NCI-H1436 (cell line): ENCODE measurements at places on chromosomes 7 and 10.

DNA sequence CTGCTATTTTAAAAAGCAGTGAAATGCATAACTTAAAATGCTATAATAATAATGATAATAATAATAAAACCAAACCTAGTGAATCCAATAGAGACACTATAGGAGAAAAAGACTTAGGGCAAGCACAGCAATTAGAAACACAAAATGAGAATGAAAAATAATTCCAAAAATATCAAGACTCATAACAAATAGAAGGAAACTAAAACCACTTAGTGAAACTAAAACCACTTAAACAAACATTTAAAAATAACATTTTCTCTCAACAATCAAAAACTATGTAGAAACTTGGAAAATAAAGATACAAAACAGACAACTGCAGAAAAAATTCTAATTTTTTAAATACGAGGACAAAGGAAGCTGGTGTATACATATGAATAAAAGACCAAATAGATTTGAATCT is 655.2 kb upstream of the NRG3 start:
- no peak for DNase-seq

DNA sequence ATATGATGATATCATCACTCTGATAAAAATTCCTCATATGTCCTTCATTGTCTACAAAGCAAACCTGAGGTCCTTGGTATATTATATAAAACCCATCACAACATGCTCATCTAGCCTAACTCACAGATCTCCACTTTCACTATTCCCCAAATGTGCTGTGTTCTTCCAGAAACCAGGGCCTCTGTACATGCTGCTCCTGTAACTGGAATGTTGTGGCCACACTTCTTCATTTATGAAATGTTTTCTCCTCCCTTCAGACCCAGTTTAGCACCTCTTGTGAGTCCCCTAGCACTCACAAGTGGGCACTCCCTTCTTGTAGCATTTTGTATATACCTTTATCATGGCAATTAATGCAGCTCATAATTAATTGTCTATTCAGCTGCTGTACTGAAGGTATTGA is 61.9 kb downstream of the AASS start:
- DNase-seq: no peak

DNA sequence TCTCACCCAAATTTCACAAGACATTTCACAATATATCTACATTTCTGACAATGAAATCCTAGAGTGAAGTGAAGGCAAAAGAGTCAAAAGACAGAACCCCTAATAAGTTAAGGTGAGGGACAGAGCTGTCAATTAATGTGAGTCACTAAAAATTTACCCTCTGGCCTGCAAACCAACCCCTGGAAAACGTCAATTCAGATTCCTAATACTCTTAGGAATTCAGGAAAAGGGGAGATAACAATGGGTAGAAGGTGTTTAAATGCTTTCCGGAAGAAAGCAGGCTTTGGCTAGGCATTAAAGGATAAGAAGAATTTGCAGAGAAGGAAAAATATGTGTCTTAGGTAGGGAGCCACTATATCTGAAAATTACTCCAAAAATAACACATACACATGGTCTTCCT is 299.6 kb downstream of the INHBA start:
- DNase-seq: no peak

DNA sequence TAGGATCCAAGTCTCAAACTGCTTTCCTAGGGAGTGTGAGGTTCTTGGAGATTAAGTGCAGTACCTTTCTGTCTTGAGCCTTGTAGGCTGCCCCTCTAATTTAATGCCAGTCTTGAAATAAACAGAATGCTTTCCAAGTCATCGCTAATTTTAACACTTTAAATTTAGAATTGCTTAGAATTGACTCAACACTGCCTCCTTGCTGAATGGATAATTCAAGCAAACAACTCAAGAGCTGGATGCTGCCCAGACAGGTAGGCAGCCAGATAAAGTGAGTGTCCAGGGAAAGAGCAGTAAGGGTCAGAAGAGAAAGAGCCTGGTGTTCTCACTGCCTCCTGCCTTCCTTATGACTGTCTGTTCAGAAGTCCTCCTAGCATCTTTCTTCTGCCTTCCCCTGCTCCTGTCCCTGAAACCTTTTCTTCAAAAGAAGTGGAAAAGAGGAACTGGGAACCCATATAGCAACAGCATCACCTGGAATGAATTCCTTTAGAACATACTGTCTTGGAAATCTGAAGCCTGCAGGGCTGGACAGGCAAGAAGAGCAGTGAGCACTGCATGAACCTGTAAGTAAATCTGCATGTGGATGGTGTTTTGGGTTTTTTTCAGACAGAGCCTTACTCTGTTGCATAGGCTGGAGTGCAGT is 3.1 kb upstream of the GOT1 start:
- DNase-seq: no peak

DNA sequence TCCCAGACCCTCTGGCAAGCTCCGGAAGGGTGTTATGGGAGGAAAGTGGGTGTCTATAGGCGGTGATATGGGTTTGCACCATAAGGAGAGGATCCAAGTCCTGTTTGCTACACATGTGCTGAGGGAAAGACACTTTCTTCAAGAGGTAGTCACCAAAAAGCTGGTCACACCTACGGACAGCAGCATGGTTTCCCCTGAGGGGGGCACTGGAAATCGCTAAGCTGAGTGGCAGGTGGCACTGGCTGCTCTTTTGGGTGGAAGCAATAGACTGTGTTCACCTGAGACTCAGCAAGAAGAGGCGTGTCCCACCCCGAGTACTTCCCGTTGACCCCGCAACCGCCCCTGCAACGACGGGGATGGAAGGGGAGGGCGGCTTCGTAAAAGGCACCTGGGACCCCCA is 1.8 kb upstream of the FOXI2 start:
- no peak for DNase-seq

DNA sequence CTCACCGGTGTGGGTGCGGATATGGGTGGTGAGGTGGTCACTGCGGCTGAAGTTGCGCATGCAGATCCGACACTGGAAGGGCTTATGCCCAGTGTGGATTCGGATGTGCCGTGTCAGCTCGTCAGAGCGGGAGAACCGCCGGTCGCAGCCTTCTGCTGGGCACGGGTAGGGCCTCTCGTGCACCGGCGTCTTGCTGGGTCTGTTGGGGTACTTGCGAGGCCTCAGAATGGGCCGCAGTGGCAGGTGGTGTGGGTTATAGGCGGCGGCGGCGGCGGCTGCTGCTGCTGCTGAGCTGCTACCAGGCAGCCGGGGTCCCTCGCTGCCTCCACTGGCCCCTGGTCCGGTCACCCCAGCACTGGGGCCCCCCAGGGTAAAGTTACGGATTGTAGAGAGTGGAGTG is 2.7 kb downstream of the EGR2 start:
- no peak for DNase-seq

DNA sequence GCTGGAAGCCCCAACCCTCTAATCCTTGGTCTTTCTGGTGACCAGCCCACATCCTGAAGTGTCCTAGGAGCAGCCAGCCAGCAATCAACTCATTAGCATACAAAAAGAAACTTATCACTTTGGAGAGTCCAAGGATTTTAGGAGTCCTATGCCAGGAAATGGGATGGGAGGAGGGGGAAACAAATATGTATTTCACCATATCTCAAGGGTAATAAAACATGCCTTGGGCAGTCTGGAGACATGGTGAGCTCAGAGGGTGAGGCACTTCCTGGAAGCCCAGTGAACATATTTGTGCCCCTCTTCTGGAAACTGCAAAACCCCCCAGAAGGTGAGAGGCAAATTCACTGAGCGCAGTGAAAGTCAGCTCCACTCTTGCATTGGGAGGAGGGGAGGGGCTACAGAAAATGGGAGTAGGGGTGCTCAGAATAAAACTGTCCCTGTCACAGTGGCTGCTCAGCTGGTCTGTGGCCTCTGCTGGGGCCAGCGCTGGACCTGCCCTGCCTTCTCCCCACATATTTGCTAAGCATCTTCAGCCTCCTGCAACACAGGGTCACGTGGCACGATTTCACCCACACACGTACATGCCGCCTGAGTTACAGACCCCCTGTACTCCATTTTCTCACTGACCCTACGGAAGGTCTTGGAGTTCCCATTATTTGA is 17.7 kb upstream of the ZMIZ1 start:
- DNase-seq: no peak

DNA sequence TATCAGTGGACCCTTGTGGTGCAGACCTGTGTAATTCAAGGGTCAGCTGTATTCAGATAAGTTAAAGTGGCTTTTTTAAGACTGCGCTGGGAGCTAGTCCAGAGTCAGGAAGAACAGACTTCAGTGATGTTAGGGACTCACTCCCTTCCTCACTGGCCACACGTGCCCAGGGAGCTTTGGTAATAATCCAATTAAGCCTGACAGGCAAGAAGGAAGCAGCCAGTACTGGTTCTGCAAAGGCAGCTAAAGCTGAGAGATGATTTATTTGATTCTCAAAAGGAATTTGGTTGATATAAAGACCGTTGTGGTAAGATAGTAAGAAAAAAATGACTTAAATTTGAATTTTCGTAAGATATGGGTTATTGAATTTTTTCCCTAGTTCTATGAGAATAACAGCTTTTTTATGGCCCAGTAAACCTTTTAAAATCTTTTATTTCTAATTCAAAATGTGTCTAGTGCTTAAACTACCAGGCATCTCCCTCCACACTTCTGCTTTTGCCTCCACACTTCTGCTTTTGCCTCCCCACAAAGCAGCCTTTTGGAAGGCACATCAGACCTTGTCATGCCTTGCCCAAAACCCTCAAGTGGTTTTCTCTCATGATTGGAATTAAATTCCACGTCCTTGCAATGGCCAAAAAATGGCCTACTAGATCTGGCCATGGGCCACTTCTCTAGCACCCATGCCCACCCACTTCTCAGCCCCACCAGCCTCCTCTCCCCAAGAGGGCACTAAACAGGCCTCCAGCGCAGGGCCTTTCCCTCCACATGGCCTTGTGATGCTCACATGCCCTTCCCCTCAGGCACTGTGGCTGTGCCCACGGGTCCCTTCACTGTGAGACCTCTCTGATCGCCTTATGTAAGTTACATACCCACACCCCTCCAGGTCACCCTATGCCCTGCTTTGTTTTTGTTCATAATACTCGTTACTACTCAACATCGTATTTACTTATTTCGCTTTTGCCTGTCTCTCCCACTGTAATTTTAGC is 92.5 kb downstream of the POU6F2 start:
- no peak for DNase-seq

DNA sequence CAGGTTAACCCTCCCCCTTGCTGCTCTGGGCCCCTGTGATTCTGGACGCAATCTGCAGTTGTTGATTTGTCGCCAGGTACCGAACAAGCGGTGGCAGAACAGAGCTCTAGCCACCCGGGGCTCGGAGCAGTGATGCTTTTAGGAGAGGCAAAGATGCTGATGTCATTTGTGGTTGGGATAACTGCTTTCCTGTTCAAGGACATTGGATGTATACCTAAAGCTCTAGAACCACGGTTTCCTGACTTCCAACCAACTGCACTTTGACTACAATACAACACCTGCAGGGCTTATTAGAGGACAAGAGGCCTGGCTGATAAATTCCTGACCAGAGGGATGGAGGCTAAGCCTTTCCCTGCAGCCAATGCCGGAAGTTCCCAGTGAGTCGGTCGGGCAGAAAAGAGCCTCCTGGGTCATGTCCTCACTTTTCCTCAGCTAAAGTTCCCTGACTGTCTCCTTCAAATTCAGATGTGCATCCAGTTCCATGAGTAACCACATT is 6.5 kb upstream of the RBM20 start:
- DNase-seq: no peak

- DNase-seq: no peak
These were observed 165.9 kb downstream of the PLXNA4 start for GRCh38 chr7:132410385-132410784.

DNA sequence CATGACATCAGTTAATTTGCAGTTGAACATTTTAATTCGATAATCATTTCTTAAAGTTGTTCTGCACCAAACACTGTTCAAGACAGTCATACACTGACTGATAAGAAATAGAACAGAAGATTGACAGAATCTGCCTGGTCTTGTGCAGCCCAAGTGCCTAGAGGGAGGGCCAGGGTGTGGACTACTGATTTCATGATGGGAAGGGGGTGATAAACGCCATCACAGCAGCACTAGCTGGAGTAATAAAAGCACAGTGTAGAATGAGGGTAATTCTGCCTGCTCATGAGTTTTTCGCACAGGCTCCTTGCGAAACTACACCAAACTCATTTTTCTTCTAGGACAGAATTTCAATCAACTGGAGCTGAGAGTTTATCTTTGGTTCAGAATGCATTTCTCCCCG is 270.1 kb downstream of the ARL4A start:
- no peak for DNase-seq

GRCh38 chr7:105800849-105801534 is 75.4 kb downstream of the ATXN7L1 start:
- no peak for DNase-seq

DNA sequence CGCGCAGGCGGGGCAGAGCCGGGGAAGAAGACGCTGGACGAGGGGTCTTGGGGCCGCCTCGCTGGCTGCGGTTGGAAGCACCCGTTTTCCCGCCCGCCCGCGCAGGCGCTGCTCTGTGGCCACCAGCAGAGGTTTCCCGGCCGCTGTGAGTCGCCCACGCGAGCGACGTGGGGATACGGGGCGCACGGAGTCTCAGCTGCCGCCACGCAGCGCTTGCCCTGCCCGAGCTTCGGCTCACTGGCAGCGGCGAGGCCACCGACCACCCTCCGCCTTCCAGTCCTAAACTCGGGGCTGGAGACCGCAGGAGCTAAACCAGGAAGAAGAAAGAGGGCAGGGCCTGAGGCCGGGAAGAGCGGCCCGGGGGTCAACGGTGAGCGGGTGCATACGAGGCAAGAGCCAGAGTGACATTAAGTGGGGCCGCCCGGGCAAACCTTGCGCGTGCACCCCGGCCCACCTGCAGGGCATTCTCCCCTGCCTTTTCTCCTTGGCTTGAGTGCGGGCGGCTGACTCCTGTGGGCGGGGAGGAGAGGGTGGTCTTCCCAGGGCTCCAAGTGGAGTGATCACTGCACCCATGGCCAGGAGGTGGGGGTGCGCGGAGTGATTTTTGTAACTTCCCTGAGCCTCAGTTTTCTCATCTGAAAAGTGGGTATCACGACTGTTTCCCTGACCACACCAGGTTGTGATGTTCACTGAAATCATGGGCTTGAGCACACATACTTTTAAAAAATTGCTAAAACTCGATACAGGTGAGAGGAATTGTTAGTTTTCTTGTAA is 7.1 kb upstream of the EMX2 start:
- DNase-seq: no peak

DNA sequence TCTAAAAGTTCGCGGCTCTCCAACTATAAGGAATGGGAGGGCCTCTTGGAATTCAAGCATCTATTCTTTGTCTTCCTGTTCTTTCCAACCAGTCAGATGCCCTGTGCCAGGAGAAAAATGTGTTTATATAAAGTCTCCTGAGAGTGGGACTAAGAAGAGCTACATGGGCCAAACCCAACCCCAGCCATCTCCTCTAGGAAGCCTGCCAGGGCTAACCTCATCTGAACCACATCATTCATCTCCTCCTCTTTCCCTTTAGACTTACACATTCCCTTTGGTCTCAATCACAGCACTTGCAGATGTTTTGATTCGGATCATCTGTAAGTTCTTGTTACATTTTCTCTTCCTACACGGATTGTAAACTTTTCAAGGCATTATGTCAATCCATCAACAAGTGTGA is 62.6 kb downstream of the DOCK4 start:
- no peak for DNase-seq

DNA sequence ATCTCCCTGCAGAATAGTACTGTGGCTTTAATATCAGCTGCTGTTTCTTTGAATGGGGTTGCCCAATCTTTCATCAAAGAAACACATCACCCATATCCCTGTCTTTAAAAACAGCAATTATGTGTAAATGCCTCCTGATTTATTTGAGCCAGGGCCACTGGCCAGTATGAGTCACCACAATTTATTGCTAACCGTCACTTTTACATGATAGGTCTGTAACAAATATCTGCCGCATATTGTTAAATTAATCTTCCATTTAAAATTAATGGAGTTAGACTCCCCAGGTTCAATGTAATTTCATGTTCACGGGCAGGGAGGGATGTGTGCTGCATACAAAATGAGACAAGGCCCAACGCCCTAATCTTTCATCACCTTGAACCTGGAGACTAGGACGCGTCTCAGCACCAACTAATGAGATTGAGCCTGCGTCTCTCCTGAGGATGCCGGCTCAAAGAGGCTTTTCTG is 673.4 kb downstream of the AUTS2 start:
- DNase-seq: no peak
